ENCODE measurements at places on chromosomes 2 and 18.

- DNase-seq, result no peak
Measured at GRCh38 chr18:46627136-46627535, 29.9 kb downstream of the LOXHD1 start.

- DNase-seq, result no peak
Measured at GRCh38 chr18:48297139-48297538, 112.0 kb downstream of the ZBTB7C start.

GRCh38 chr2:78978340-78978739 is 47.2 kb upstream of the REG3G start:
- DNase-seq, result no peak

GRCh38 chr2:231687133-231687852 is 21.0 kb upstream of the PTMA start:
- peak; percentile 86 for DNase-seq

- no peak for DNase-seq
Measured at GRCh38 chr2:10688921-10689807, 611 bp downstream of the NOL10 start.

GRCh38 chr2:231318436-231318835 is 77.1 kb upstream of the B3GNT7 start:
- DNase-seq, result no peak

- no peak for DNase-seq
Measured at GRCh38 chr18:28147674-28148171, 29.2 kb downstream of the CDH2 start.

GRCh38 chr2:184834699-184835397 is 236.5 kb downstream of the ZNF804A start:
- DNase-seq, result no peak

GRCh38 chr2:29583104-29583503 is 338.3 kb downstream of the ALK start:
- DNase-seq, result no peak

GRCh38 chr2:127953128-127953718 is 67.5 kb upstream of the AMMECR1L start:
- DNase-seq, result no peak

- no peak for DNase-seq
Measured at GRCh38 chr2:200533754-200534153, 7.7 kb downstream of the SGO2 start.

GRCh38 chr2:118106926-118107325 is 18.7 kb downstream of the INSIG2 start:
- DNase-seq, result no peak

GRCh38 chr2:163812926-163813520 is 77.2 kb upstream of the FIGN start:
- no peak for DNase-seq

DNA sequence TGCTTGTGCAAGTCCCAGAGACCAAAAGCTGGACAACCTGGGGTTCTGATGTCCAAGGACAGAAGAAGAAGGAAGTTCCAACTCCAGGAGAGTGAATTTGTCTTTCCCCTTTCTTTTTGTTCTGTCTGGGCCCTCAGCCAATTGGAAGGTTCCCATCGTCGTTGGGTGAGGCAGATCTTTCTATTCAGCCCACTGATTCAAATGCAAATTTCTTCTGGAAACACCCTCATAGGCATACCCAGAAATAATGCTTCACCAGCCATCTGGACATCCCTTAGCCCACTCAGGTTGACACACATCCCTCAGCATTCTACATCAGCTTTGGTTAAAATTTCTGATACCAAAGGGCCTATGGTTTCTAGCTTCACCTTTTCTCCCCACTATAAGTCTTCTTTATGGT is 156.5 kb downstream of the SP3 start:
- no peak for DNase-seq

GRCh38 chr2:104744537-104744936 is 109.4 kb upstream of the POU3F3 start:
- no peak for DNase-seq

DNA sequence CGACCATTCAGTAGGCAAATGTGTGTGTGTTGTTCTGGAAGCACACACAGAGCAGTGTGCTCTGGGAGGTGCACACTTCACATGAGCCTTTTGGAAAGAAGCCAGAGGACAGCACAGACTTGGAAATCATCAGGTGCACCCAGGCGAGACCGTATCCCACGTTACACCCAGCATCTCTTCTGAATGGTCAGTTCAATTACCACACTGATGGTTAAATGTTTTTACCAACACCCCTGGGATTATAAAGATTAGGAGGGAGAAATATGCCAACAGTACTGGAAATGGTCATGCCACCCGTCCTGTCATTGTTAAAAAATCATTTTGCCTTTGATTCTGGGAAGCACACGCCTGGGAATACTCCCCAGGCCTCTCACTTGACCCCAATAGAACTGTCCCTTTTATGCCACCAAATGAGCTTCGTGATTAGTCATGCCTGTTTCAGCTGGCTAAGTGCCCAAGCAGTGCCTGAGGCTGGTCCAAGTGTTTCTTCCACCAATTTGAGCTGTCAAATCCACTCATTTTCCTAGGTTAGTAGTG is 183.7 kb downstream of the NRP2 start:
- DNase-seq, result no peak

DNA sequence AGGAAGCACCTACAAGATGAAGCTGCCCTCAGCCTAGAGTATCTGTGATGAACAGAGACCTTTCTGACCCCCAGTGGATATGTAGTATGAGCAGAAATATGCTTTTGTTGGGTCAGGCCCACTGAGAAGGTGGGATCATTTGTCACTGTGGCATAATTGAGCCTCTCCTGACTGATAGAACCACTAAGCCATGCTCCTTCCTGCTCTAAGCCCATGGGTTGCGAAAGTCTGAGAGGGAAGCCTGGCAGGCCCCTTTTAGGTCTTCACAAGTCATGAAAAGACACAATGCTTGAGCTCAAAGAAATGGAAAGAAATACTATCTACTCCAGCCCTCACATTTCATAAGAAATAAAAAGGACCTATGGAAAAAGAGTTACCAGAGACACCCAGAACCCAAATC is 127.7 kb downstream of the TNS1 start:
- no peak for DNase-seq

- no peak for DNase-seq
Measured at GRCh38 chr18:6837904-6838303, 108.4 kb downstream of the ARHGAP28 start.

GRCh38 chr2:26313446-26313845 is 32.5 kb upstream of the SELENOI start:
- no peak for DNase-seq

- no peak for DNase-seq
Measured at GRCh38 chr2:70515938-70516337, 37.7 kb downstream of the TGFA start.

DNA sequence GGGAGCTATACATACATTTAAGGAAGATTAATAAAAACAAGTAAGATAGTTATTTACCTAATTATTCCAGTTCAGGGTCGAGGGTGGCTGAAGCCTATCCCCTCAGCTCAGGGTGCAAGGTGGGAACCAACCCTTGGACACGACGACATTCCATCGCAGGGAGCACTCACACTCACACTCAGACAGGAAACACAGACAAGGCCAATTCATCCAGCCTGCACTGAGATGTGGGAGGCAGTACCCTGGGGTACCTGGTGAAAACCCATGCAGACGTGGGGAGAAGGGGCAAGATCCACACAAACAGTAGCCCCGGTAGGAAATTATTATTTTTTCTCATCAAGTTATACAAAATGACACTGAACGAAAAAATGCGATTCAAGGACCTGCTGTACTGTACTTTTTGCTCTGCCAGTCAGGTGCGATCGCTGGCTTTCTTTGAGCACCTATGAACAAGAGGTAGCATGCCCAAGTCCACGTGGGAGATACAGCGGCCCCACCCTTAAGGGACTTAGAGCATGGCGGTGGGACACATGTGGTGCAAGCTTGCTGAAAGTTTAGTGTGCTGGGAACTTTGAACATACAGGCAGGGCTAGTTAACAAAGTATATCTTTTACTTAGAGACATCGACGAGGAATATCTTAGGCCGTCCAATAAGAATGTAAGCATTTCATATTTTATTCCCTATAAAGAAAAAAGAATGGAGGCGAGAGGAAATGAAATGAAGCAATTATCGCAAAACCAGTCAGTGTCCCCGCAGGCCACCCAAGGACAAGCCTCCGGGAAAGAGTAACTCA is 624 bp downstream of the METTL8 start:
- peak; percentile 53 for DNase-seq

- no peak for DNase-seq
Measured at GRCh38 chr2:64219149-64219548, 74.9 kb upstream of the PELI1 start.

DNA sequence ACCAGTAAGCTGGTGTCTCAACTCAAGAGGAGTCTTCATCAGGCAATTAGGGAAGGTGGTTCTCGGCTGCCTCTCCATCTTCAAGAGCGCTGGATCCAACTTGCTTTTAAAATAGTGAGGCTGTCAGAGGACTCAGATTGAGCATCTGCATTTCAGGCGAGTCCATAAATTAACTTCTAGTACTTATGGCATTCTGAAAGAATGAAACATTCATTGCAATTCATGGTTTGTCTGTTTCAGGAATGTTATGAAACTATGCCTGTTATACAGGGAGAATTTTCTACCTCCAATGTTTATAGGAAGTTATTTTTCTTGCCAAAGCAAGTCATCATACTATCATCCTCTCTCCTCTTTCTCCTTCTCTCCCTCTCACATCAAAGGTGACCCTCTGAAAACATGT is 883.2 kb downstream of the SLC4A3 start:
- no peak for DNase-seq

GRCh38 chr2:152462779-152463178 is 127.8 kb downstream of the FMNL2 start:
- DNase-seq, result no peak
